ENCODE measurements at places on chromosomes 2 and 18. TPM values are rescaled to one million over a fixed set of nuclear protein-coding genes. Genes with fewer than 3 reads are reported as not detected.

CCDC74B gene
- total RNA-seq: 0.31 TPM

GRCh38 chr2:28958689-28959088 is 22.4 kb upstream of the TOGARAM2 start:
- no peak for DNase-seq

CXCR4 gene
- 28.6 TPM for total RNA-seq

DNA sequence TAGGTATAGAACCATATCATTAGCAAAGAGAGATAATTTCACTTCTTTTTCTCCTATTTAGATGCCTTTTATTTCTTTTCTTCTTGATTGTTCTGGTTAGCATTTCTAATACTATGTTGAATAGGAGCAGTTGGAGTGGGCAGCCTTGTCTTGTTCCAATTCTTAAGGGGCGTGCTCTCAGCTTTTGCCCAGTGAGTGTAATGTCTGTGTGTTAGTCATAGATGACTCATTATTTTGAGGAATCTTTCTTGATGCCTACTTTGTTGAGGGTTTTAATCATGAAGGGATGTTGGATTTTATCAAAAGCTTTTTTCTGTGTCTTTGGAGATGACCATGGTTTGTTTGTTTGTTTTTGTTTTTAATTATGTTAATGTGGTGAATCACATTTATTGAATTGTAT is 1453.1 kb upstream of the SLC39A10 start:
- DNase-seq: no peak

DNA sequence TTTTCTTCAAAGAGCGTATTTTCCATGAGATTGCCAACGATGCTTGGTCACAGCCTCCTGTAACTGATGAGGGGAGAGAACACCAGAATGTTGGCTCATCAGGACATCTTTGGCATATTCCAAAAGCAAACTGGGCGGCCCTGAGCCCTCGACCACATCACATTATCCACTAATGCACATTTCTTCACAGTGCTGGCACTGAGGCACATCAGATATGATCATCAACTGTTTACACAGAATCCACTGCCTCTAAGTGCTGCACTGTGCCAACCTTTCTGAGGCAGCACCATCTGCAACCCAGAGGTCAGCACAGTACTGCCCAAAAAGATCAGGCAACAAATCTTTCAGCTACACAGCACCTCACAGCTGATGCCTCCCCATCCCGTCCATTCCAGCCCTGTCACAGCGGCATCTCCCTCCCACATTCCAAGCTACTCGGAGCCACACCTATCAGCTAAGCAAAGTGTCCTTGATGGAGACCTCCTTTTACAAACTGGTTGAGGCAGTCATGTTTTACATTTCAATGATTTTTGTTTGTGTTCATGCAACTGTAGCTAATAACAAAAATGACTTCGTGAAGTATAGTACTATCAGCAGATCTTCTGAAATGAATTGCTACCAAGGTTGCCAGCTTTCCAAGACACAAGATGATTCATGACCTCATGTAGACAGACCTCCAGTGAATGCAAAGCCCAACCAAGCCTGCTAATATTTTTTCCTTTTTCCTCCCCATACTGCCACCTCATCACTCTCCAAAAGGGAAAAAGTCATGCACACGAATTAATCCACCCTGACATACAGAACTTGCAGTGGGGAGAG is 32.3 kb downstream of the MYO5B start:
- DNase-seq: no peak

DNA sequence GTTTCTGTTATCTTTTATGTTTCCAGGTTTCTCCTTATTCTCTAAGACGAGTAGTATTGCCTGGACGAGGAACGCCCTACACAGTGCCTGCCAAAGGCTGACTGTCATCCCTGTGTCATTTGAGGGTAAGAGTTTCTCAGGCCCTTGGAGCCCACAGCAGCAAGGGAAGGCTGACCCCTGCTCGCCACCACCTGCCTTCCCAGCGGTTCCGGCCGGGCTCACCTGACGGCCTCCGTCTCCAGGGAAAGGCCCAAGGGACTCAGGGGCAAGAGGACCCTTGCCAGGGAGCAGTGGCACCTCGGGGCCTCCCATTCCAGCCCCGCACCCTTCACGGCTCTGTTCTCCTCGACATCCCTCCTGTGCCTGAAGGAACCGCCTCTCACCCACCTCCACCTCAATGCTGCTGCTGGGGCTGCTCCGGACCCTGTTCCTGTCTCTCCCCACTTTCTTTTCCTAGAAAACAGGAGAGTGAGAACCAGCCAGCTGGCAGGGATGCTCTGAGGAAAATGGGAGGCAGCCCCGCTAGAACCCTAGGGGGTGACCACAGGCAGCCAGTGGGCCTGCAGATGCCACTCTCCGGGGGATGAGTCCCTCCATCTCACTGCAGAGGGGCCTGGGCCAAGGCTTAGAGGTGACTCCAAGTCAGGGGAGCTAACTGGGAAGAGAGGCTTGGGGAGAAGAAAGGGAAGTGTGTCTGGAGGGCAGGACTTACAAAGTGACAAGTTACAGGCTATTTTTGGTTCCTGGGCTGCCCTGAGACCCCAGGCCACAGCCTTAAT is 1.9 kb downstream of the LIMS2 start:
- DNase-seq: no peak

GRCh38 chr2:127176371-127177311 is 43.5 kb downstream of the CYP27C1 start:
- DNase-seq: no peak

DNA sequence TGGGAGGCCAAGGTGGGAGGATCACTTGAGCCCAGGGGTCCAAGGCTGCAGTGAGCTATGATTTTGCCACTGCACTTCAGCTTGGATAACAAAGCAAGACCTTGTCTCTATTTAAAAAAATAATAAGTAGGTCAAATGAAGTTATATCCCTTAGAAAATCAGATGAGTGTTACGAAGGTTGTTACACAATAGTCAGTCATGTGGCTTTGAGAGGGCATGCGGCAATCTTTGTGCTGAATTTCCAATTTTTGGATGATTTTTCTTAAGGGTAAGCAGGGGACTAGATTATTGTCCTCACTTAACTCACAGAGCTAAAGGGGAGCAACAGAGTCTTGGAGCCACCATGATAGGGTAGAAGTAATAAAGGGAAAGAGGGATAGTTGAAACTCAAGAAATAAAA is 71.8 kb downstream of the B3GNT2 start:
- no peak for DNase-seq

GLI2 gene
- 2.4 TPM for total RNA-seq

GRCh38 chr2:18506883-18507509 is 53.5 kb downstream of the RDH14 start:
- no peak for DNase-seq

DNA sequence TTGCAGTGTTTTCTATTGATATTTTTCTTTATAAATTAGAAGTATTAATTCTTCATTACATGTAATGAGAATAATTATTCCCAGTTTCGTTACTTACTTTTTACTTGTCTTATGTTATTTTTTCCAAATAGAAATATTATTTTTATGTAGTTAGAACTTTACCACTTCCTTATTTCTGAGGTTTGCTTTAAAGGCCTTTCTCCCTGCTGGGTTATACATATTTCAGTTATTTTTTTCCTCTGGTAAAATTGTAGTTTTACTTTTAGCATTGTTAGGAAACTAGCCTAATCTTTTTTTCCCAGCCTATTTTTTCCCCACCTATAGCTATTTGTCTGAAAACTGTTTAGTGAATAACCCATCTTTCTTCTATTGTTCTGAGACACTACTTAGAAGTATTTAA is 17.1 kb downstream of the RNF144A start:
- no peak for DNase-seq

- DNase-seq: no peak
These were observed 134.8 kb downstream of the MREG start for GRCh38 chr2:215878476-215879063.

- DNase-seq: no peak
These were observed 103.1 kb downstream of the SH3RF3 start for GRCh38 chr2:109231996-109232705.

ARPC2 gene
- total RNA-seq: 534 TPM

DNA sequence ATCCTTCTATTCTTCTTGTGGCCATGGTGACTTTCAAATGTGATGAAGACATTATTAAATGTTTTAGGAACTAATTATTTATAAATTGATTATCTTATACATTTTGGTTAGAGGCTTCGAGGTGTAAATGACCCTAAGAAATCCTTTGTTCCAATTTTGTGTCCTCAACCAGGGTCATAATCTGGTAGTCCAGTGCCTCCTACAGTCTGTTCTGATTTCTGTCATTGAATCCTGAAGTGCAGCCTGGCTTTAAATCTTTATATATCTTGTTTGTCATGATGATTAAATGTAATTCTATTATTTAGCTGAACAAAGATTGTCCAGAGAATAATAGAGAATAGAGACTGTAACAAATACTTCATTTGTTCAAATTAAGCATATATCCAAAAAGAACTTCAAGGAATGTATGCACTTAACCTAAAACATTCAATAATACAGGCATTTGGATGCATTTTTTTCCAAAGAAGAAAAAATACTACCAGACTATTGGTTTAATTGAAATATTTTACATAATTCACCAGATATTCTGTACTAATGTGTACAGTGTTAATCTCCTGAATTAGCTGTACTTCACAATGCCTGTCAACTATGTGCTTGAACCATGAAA is 89.8 kb downstream of the PRPF40A start:
- no peak for DNase-seq

- DNase-seq: no peak
These were observed 157.9 kb downstream of the ADCYAP1 start for GRCh38 chr18:1062588-1062987.

DNA sequence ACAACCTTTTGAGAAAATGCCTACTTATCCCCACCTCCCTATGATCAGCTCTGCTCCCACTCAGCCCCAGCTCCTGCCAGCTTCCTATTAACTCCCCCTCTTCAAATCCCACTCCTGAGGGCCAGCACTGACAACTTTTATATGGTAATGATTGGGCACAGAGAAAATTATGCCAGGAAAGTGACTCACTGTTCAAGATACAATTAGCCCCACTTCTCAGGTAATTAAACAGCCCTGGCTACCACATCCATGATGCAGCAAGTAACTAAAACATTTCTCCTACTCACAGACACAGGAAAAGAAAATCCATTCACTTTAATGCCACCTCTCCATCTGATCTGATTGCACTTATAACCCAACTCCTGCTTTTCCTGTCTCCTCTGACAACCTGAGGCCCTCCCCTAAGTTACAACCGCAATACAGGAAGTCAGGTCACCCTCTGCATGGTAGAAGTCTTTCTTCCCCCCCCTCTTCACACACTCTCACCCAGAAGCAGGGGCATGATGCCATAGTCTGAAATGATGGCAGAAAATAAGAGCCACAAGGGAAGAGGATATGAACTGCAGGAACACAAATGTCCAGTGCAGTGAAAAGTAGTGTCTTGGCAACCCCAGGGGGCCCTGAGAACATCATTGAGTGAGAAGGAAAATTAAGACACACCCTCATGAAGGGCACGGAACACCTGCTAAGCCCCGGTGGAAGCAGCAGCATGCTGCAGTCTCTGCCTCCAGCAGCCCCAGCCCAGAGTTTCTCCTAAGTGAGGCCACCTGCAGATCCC is 54.4 kb downstream of the STK39 start:
- no peak for DNase-seq

RAX gene
- not detected for total RNA-seq

- DNase-seq: no peak
These were observed 99.9 kb upstream of the ZFP36L2 start for GRCh38 chr2:43326101-43326825.

SLC66A2 gene
- 30.4 TPM for total RNA-seq

GRCh38 chr18:50700245-50701165 is 119.3 kb downstream of the MRO start:
- DNase-seq: no peak

DNA sequence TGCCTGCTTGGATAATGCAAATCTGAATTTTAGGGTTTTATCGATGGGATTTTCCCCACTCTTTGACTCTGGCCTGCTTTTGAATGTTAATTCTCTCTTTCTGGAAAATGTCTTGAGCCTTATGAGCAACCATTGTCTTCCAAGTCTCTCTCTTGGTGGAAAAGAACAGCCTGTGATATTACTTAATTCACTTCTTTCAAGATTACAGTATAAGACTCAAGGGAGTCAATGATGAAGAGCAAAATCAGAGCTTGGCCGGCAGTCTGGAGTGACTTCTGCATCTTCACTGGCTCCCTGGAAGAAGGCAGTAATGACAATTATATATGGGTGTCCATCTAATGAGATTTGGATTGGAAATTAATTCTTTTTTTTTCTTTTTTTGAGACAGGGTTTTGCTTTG is 122.9 kb upstream of the ZEB2 start:
- no peak for DNase-seq

DNA sequence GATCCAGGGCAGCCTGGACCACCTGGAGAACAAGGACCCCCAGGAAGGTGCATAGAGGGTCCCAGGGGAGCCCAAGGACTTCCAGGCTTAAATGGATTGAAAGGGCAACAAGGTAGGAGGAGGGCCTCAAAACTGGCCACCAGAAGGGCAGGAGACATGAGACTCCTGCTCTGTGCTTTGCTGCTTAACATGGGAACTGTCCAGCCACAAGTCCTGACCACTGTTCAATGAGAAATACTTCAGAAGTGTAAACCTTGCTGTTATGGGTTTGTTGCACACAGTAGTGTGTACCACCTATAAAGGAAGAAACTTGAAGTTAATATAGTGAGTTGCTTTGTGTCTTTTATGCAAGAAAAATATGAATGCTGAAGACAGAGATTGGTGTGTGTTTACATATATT is 44.2 kb upstream of the MFF start:
- no peak for DNase-seq

- no peak for DNase-seq
These were observed 41.6 kb downstream of the EDAR start for GRCh38 chr2:108947271-108947907.
